ENCODE measurements at places on chromosomes 16 and 17.

GRCh38 chr16:85543536-85543935 is 69.6 kb upstream of the GSE1 start:
- DNase-seq, result no peak

DNA sequence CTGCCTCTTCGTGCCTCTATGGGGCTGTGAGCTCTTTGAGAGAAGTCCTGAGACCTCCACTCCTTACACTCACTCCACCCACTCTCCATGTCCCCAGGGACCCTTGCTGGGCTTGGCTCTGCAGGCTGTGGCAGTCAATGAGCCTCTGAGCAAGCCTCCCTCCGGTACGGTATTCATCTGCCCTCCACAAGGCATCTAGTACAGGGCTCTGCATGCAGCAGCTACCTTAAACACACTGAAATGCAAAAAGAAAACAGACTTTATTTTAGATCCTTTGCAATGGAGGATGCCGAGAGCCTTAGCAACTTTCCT is 38.9 kb upstream of the SMPD3 start:
- peak; percentile 30 for DNase-seq

DNA sequence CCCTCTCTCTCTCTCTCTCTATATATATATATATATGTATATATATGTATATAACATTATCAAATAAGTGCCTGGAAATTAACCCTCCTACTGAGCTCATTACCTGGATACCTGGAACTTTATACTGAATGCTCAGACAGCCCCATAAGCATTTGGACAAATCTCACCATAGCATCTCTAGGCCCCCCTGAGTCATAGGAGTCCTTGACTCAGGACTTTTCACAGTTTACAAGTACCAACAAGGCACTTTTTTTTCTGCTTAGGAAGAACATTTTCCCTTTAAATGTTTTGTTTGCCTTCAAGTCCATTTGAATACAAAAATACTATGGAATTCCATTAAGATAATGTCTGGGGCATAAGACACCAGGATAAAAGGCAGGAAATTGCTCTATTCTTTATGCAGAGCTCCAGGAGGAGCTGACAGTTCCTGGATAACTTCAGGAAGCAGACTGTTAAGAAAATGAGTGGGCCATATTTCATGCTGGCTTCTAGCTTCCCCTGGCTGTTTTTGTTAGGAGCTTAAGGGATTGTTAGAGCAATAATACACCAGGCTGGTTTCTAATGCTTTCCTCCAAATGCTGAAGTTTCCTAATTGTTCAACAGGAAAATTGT is 171.7 kb upstream of the ASIC2 start:
- no peak for DNase-seq

DNA sequence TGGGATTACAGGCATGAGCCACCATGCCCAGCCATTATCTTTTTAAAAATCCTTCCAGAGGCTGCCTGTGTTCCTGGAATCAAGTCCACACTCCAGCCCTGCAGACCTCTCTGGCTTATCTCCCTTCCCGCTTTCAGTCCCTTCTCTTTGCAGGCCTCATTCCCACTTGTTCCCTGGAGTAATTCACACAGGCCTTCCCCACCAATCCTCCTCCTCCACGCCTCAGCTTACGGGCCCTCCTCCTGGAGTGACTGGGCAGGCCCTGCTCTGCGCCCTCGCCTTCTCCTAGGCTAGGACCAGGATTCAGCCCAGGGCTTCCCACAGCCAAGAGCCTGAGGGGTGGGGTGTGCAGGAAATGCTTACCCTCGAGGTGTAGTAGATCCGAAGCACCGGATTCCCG is 2.8 kb downstream of the CDIPT start:
- DNase-seq, result no peak

DNA sequence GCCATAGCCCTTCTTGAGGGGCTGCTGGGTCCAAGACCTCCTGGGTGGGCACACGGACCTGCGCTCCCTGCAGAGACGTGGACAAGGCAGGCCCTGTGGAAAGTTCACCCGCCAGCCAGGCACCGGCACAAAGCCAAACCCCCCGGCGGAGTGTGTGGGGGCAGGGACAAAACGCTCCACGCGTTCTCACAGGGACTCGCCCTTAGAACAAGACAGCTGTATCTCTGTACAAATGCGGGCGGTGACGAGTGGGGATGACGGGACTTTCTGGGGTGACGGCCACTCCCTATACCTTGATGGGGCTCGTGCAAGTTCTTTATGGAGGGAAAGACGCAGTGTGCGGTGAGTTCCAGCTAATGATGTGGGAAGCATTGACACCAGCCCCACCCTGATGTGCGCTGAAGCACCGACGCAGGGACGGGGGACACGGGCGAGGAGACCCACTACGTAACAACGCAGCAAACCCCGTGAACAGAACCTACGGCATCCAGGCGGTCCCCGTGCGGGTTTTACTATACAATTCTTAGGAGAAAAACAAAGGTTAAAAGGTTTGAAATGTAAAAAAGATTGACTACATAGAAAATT is 49.4 kb downstream of the LMF1 start:
- no peak for DNase-seq

DNA sequence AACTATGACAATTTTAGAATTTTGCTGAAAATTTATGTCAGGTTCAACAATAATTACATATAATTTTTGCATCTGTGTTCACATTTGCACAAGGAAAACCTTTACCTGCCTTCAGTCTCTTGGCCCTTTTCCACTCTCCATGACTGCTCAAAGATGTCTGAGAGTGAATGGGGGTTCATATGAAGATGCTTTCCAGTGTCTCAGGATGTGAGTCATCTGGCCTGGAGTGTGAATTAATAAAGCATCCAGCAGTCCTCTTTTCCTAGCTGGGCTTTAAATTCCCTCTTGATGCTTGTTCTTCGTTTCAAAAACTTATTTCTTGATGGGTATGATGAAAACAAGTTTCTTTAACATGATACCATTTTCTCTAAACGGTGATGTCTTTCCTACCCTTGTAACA is 99.9 kb downstream of the CDK5R1 start:
- no peak for DNase-seq
